ENCODE measurements at places on chromosomes 6 and 20. TPM values are rescaled to one million over a fixed set of nuclear protein-coding genes. Genes with fewer than 3 reads are reported as not detected.

DNA sequence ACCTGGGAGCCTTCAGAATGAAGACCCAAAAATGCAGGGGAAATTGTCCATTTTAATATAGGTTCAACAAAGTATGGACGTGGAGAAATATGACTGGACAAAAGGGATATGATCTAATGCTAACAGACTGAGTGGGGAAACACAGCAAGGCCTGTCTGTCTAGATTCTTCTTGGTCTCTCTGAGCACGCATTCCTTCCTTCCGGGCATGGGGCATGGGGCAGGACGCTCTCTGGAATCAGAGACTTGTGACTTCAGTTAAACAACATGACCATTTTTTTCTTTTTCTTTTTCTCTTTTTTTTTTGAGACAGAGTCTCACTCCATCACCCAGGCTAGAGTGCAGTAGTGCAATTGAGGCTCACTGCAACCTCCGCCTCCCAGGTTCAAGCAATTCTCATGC lies 31.9 kb downstream of the ZBTB2 start:
- no peak for DNase-seq

OR11A1 gene
- total RNA-seq, result not detected

DNA sequence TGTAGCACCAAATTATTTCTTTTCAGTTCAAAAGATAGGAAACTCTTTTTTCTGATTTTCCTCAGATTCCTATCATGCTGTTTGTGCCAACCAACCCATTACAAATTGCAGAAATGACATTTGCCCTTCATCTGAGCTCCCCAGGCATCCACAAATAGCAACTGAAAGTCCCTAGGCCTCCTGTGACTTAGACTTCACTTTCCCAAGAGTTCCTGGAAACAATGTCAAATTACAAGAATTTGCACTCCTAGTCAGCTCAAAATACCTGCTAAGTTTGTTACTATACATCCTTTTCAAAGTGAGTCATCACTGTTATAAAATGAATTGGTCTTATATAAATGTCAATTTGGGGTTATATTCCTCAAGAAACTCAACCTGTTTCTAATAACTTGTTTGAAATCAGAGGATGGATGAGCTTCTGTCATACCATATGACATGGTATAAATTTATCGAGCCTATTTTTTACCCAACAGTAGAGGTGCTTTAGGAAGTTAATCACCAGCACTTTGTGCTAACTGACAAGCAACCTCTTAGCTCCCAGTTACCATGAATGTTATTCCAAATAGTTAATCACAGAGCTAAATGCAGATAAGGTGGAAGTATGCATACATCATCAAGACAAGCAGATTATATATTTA lies 256.5 kb downstream of the HACE1 start:
- no peak for DNase-seq

PROKR2 gene
- not detected for total RNA-seq

GRCh38 chr20:59945731-59946130 lies 5.5 kb downstream of the FAM217B start:
- no peak for DNase-seq

- no peak for DNase-seq
Measured at GRCh38 chr6:17724341-17724740, 17.6 kb upstream of the NUP153 start.

FRS3 gene
- 8.5 TPM for total RNA-seq

DNA sequence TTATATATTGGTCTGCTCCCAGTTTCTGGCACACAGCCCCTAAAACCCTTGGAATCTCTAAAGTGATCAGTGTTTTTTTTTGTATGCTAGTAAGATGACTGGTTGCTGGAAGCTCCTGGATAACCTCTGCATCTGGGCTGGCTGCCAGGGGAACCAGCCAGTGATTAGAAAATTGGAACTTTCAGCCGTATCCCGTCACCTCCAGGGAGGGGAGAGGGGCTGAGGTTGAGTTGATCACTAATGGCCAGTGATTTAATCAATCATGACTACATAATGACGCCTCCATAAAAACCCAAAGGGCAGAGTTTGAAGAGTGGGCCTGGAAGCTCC lies 48.0 kb upstream of the NOP56 start:
- DNase-seq, result no peak

DNA sequence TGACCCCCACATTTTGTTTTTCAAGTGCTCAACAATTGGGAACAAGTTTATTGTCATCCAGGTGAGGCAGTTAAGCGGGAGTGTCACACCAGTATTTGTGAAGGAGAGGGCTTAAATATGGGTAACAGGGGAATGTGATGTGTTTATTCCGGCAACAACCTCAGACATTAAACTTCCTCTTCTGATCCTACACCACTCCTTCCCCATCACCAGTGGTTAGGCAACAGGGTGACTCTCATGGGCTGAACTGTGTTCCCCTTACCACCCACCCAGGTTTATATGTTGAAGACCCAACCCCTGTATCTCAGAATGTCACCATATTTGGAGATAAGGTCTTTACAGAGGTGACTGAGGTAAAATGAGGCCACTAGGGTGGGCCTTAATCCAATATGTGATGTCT lies 52.1 kb upstream of the RNF182 start:
- DNase-seq, result no peak

DNA sequence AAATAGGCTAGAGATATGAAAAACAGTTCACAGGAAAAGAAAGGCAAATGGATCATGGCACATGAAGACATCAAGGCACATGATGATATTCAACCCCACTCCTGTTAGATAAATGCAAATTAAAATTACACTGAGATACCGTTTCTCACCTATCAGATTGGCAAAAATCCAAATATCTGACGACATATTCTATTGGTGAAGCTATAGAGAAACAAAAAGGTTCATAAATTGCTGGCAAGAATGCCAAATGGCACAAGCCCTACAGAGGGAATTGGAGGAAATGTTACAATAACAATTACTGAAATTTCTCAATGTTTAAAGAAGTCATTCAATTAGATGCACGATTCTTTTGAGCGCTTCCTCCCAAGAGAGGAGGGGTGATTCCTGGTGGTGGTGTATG lies 45.3 kb upstream of the DSN1 start:
- DNase-seq, result no peak

TREML1 gene
- 2.5 TPM for total RNA-seq

CTCFL gene
- not detected for total RNA-seq

DNA sequence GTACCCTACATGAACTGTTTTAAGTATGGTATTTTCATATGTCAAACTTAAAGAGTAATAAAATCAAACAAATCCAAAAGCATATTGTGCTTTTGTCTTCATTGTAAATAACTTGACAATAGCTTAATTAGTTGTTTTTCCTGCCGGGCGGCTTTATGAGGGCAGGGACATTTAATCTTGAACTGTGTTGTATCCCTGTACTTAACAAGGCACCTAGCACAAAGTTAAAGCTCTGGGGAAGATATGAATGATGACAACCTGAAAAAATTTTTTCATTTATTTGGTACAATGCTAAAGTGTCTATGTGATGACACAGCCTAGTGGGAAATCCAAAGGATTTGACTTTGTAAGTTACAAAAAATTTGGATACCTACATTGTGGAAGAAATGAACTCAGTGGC lies 502 bp upstream of the HACE1 start:
- DNase-seq, result no peak

- no peak for DNase-seq
Measured at GRCh38 chr6:156999762-157000161, 222.6 kb downstream of the ARID1B start.

GRCh38 chr20:57914205-57914604 lies 204.4 kb upstream of the PMEPA1 start:
- no peak for DNase-seq

DNA sequence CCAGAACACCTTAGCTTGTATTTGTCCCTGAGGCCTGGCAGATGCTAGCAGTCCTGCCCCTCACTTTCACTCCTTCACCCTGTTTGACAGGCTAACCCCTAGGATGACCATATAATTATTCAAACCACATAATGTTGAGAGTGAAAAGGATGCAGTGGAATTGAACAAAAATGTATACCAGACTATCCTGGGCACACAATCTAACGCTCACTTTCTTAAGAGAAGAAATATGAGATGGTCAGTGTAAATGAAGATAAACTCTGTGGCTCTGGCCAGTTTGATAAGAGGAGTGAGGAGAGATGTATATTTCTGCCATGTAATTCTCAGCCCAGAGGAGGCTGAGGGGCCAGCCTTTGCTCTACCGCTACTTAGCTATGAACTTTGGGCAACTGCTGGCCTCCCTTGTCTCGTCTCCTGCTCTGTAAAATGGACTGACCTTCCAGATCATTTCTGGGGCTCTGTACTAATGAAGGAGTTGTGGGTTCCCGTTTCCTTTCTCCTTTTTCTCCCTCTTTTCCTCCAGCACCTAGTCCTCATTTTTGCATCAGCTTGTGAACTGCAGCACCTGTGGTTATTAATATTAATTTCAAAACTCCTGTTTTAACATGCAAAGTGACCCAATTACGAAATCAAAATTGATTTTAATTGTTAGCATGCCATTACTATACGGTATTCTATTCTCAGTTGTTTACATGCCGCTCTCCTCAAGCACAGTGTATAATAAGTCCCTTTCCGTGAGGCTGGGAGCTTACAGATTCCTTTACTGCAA lies 92.5 kb upstream of the IYD start:
- DNase-seq, result no peak

DNA sequence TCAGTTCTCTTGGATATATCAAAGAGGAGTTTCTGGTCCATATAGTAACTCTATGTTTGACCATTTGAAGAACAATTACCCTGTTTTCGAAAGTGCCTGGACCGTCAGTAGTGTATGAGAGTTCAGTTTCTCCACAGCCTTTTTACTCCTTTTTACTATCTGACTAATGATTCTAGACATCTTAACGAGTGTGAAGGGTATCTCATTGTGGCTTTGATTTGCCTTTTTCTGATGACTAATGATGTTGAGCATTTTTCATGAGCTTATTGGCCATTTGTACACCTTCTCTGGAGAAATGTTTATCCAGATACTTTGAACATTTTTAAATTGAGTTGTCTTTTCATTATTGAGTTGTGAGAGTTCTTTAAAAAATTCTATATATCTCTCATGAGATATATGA lies 114.9 kb upstream of the ATXN1 start:
- DNase-seq, result no peak

- DNase-seq, result no peak
Measured at GRCh38 chr20:63750807-63751470, 11.4 kb downstream of the SLC2A4RG start.

TPBG gene
- 12.4 TPM for total RNA-seq

- no peak for DNase-seq
Measured at GRCh38 chr6:134495890-134496248, 178.0 kb upstream of the SGK1 start.

- no peak for DNase-seq
Measured at GRCh38 chr6:92380803-92381601, 1038.4 kb downstream of the EPHA7 start.

DNA sequence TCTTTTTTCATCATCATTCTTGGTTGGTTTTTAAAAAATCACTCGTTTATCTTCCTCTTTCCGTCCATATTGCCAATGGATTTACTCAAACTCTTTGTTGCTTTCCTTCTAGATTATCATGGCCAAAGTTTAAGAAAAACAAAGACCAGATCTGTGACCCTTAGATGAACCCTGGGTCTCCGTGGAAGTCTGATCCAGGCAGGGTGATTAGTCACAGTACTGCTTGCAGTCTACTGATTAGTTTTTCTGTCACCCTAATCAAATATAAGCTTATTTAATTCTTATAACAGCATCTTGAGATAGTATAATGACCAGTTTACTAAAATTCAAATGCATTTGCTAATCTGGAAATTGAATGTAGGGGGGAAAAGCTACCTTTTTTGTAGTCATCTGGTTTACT lies 6.0 kb upstream of the SMIM28 start:
- no peak for DNase-seq

EYS gene
- total RNA-seq, result not detected

DNA sequence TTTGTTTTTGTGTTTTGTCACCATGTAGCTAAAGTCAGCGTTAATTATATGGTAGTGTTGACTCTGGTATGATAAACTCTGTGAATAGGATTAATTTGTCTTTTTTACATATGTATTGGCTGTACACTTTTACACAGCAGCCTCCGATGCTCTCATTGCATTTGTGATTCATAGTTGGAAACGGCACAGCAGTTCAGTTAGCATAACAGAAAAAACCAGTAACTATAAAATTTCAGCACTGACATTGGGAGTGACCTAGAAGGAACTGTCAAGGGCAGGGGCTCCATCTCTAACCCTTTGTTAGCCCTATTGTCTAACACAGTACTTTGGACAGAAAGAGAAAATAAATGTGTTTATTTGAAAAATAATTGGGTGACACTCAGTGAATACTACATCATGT lies 5.6 kb upstream of the BEND6 start:
- no peak for DNase-seq

- DNase-seq, result no peak
Measured at GRCh38 chr20:19026901-19027644, 185.4 kb upstream of the SLC24A3 start.

DNA sequence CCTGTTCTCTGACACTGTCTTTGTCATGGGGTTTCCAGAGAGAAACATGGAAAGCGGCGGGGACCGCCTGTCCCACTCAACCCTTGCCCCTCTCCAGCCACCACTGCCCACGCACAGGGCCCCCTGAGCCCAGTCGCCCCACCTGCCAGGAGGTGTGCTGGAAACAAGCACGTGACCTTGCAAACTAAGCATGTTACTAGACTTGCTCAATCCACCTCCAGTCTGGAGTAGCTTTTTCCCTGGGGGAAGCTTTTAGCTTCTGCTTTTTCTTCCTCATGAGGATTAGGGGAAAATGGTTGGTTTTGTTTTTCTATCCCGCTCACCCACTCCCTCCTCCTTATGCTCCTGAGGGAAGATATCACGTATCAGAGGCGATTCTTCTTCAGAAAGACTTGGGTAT lies 105.7 kb downstream of the PLEKHG1 start:
- DNase-seq, result no peak

- no peak for DNase-seq
Measured at GRCh38 chr6:100899202-100899601, 18.1 kb upstream of the ASCC3 start.

SIRPD gene
- 0.78 TPM for total RNA-seq

IL20RA gene
- 13.3 TPM for total RNA-seq

C6orf52 gene
- not detected for total RNA-seq

PRPH2 gene
- total RNA-seq, result 1.2 TPM

- no peak for DNase-seq
Measured at GRCh38 chr6:25337431-25337830, 58.3 kb downstream of the CARMIL1 start.

HLA-DRB5 gene
- 197 TPM for total RNA-seq

DNA sequence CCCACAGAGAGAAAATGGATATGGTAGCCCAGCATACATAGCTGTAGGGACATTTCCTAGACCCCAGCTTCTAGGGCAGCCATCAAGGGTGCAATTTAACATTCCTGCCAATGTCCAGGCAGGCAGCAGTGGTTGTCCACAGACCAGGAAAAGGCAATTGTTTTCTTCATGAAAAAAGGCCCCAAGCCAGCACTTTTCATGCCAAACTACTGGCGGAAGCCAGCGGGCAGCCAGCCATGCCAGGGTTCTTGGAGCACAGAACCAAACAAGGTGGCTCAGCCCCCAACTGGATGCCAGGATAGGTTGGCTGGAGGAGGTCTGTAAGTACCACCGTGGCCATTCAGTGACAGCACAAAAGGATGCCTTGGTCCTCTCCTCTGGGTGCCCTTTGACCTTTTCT lies 94.6 kb downstream of the BANF2 start:
- no peak for DNase-seq

Data from upper lobe of right lung (tissue), 1 donor.